Progenitor cell of endocrine pancreas (in vitro differentiated cells): ENCODE measurements at places on chromosomes 1 and 21.

GRCh38 chr1:77668924-77669449 lies 13.5 kb downstream of the ZZZ3 start:
- no peak overlapping the region for H3K4me3 ChIP-seq
- DNase-seq: no peak
- H3K27ac ChIP-seq: no peak overlapping the region
- peaks cover 17% of the 10 kb centered on the region for H3K4me1 ChIP-seq

DNA sequence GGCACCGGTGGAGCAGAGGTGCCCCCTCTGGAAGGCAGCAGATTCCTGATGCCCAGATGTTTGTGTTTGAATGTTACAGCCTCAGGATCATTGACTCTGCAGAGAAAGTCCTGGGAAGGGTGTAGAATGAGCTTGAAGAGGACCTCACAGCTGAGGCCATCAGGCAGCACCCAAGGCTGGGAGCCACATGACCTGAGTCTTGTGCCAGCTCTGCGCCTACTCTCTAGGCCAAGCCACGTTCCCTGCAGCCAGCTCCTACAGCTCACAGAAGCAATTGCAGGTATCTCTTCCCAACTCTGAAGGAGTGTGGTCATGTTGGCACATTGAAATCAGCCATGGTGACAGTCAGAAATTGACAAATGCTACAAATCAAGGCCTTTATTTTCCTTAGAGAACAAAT lies 36.3 kb downstream of the GRHL3 start:
- no peak overlapping the region for H3K27ac ChIP-seq
- peaks cover 4% of the 10 kb centered on the region for H3K36me3 ChIP-seq
- no peaks in the 10 kb centered on the region for H3K27me3 ChIP-seq
- no peak for DNase-seq

- H3K27me3 ChIP-seq: no peaks in the 10 kb centered on the region
- peaks cover 7% of the 10 kb centered on the region for H3K4me1 ChIP-seq
- no peak overlapping the region for H3K27ac ChIP-seq
These were observed 42.4 kb upstream of the GRHL3 start for GRCh38 chr1:24276791-24277190.

- no peak overlapping the region for H3K4me3 ChIP-seq
- H3K27ac ChIP-seq: no peak overlapping the region
- no peaks in the 10 kb centered on the region for H3K4me1 ChIP-seq
These were observed 60.9 kb upstream of the LAX1 start for GRCh38 chr1:203704120-203704519.

DNA sequence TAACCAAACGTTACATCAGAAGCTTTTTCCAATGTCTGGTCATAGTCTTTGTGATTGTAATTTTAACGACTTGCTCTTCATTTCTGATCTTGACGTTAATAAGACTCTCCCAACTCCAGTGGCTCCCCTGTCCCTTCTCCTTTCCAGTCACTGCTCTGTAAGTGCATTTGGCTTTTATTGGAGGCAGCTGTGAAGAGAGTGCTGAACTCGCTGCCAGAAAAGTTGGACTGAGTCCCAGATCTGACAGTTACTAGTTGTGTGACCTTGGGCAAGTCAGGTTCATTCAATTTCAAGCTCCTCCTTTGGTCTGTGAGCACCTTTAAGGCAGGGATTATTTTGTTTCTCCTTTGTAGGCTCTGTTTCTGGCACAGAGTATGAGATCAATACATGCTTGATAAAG lies 109.6 kb upstream of the TSPAN2 start:
- no peak overlapping the region for H3K27ac ChIP-seq
- H3K4me3 ChIP-seq: no peak overlapping the region
- no peak for DNase-seq
